IPS DF 6.9 (cell line): ENCODE measurements at places on chromosomes 1 and 21.

DNA sequence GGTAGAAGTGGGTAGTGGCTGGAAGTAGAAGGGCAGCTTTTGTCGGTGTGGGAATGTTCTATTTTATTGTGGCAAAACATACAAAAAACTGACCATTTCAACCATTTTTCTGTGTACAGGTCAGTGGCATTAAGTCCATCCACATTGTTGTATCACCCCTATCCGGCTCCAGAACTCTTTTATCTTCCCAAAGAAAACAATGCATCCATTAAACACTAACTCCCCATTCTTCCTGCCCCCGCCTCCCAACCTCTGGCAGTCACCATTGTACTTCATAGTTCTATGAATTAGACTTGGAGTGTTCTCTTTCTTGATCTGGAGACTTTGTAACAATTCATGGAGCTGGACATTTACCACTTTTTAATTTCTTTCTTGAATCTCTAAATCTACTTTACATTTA lies 55.7 kb downstream of the DEGS1 start:
- DNase-seq: no peak
- H3K4me3 ChIP-seq: no peak overlapping the region
- H3K27me3 ChIP-seq: no peaks in the 10 kb centered on the region
- H3K36me3 ChIP-seq: no peaks in the 10 kb centered on the region

DNA sequence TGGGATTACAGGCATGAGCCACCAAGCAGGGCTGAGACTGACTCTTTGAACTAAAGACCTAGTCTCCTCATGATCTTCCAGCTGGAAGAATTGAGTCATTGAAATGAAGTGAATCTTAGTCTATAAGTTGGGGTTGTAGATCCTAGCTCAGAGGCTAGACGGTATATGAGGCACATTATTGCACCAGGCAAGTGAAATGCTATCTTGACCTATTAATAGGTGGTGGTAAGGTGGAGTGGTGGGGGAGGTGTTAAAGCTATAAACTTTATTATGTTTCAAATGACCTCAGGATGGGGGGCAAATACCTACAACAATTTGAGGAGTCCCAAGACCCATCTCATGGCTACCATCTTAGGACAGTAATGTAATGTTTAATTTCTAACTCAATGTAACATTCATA lies 36.8 kb upstream of the SLC16A1 start:
- H3K27me3 ChIP-seq: no peaks in the 10 kb centered on the region
- peaks cover 2% of the 10 kb centered on the region; the same call in 1 of the 2 replicates for H3K4me1 ChIP-seq
- no peak overlapping the region for H3K4me3 ChIP-seq

GRCh38 chr1:45493116-45493697 lies 2.2 kb upstream of the TESK2 start:
- no peak overlapping the region for H3K4me3 ChIP-seq
- H3K27ac ChIP-seq: no peak overlapping the region
- H3K4me1 ChIP-seq: 0 out of 2 replicates have a peak, but pooled peaks cover 1% of the 10 kb centered on the region
- no peak for DNase-seq
- H3K27me3 ChIP-seq: no peaks in the 10 kb centered on the region

- H3K36me3 ChIP-seq: no peaks in the 10 kb centered on the region; the same call in 1 of the 2 replicates
- H3K4me1 ChIP-seq: peaks cover 20% of the 10 kb centered on the region
- H3K4me3 ChIP-seq: no peak overlapping the region
- H3K27ac ChIP-seq: no peak overlapping the region
Measured at GRCh38 chr1:2234762-2235113, 6.6 kb downstream of the SKI start.

DNA sequence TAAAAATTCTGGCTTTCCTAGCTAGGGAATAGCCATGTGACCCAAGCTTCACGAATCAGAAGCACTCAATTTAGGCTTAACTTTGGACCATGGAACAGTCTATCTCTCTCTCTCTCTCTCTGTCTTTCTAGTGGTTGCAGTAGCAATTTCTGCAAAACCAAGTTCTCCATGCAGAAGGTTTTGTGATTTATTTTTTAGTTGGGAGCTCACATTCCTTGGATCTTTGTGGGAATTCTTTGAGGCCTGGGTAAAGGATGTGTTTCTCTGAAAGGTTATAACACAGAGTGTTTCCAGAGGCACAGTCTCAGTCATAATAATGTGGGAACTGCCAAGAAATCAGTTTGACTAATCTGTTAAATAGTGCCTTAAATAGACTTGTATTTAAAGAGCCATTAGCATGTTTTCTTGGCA lies 112.3 kb upstream of the COL11A1 start:
- H3K36me3 ChIP-seq: no peaks in the 10 kb centered on the region
- H3K4me1 ChIP-seq: no peaks in the 10 kb centered on the region
- no peak overlapping the region for H3K27ac ChIP-seq
- no peak overlapping the region for H3K4me3 ChIP-seq
- DNase-seq: no peak

- H3K36me3 ChIP-seq: no peaks in the 10 kb centered on the region
- no peaks in the 10 kb centered on the region for H3K27me3 ChIP-seq
- no peak overlapping the region for H3K27ac ChIP-seq
Measured at GRCh38 chr1:10209590-10209904, 823 bp upstream of the KIF1B start.

GRCh38 chr1:184060316-184060715 lies 8.8 kb downstream of the TSEN15 start:
- H3K4me1 ChIP-seq: peaks cover 1% of the 10 kb centered on the region; the same call in 1 of the 2 replicates
- H3K27me3 ChIP-seq: no peaks in the 10 kb centered on the region
- no peaks in the 10 kb centered on the region; the same call in 1 of the 2 replicates for H3K36me3 ChIP-seq
- DNase-seq: no peak

DNA sequence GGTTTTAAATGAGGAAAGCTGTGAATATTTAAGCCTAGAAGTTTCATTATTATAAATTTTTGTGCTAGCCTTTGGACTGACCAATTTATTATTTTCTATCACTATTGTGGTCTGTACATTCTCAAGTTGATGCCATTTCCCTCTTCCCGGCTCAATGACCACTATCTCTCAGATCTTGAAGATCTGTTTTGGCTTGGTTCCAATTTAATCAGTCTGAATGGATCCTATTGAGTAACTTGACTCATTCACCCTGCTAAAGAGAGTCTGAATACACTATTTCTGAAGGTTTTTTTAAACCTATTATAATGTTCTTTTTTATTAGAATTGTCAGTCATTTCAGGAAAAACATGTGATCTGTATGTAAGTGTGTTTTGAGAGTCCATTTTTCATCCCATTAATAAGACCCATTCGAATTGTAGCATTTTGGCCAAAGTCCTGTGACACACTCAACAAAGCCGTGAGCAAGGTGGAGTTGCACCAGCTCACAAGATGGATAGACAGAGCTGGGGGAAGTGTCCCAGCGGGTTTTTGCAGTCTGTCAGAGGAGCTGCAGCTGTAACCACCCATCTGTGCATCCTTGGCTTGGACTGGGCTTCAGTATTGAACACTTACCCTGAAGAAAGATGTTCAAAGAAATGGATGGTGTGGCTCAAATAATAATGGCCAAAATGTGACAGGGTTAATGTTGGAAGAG lies 145.6 kb downstream of the NFIA start:
- no peak overlapping the region for H3K27ac ChIP-seq
- H3K4me1 ChIP-seq: peaks cover 1% of the 10 kb centered on the region; the same call in 1 of the 2 replicates
- DNase-seq: no peak

- H3K4me3 ChIP-seq: no peak overlapping the region
- no peaks in the 10 kb centered on the region for H3K4me1 ChIP-seq
- H3K27ac ChIP-seq: no peak overlapping the region
- no peak for DNase-seq
- H3K36me3 ChIP-seq: peaks cover 6% of the 10 kb centered on the region; the same call in 1 of the 2 replicates
Measured at GRCh38 chr1:246875041-246876026, 56.4 kb downstream of the AHCTF1 start.

- no peaks in the 10 kb centered on the region for H3K36me3 ChIP-seq
- no peak overlapping the region for H3K27ac ChIP-seq
- no peaks in the 10 kb centered on the region for H3K4me1 ChIP-seq
Measured at GRCh38 chr1:66435541-66435940, 98.4 kb upstream of the SGIP1 start.

- H3K4me3 ChIP-seq: no peak overlapping the region
- no peaks in the 10 kb centered on the region for H3K36me3 ChIP-seq
- no peaks in the 10 kb centered on the region for H3K27me3 ChIP-seq
- H3K4me1 ChIP-seq: no peaks in the 10 kb centered on the region
- H3K27ac ChIP-seq: no peak overlapping the region
Measured at GRCh38 chr1:185453496-185454192, 136.6 kb upstream of the IVNS1ABP start.

DNA sequence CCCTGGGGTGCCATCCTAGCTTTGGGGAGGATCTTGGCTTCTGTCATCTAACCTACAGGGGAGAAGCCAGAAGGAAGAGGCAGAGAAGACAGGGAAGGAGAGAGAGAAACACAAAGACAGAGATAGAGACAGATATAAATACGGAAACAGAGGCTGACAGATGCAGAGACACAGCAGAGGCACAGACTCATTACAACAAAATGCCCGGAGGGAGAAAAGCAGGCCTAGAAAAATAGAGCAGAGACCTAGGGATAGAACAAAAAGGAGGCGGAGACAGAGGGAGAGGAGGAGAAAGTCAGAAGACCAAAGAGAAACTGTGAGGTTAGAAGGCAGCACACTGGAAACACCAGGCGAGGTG lies 1.9 kb downstream of the PEAR1 start:
- H3K27me3 ChIP-seq: peaks cover 32% of the 10 kb centered on the region
- DNase-seq: no peak
- H3K27ac ChIP-seq: no peak overlapping the region
- no peaks in the 10 kb centered on the region; the same call in 1 of the 2 replicates for H3K4me1 ChIP-seq
- no peaks in the 10 kb centered on the region for H3K36me3 ChIP-seq

DNA sequence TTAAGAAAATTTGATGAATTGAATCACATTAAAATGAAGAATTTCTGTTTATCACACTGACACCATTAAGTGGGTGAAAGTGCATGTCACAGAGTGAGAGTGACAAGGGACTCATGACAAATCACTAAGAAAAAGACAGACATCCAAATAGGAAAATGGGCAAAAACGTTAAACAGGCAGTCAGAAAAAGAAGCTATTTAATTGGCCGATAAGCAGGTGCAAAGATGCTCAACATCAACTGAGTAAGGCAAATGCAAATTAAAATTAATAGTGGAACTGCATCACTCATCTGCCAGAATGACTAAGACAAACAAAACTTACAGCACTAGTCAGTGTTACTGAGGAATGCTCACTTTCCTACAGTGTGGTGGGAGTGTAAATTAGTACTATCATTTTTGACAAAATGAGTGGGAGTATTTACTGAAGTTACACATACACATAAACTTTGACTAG lies 39.2 kb upstream of the RUNX1 start:
- H3K4me3 ChIP-seq: no peak overlapping the region
- H3K27me3 ChIP-seq: no peaks in the 10 kb centered on the region
- no peak overlapping the region for H3K27ac ChIP-seq
- no peak for DNase-seq
- H3K36me3 ChIP-seq: no peaks in the 10 kb centered on the region

GRCh38 chr1:226659136-226659535 lies 79.9 kb downstream of the ITPKB start:
- no peak for DNase-seq
- no peak overlapping the region for H3K4me3 ChIP-seq
- peaks cover 23% of the 10 kb centered on the region for H3K4me1 ChIP-seq
- H3K27me3 ChIP-seq: no peaks in the 10 kb centered on the region
- no peaks in the 10 kb centered on the region for H3K36me3 ChIP-seq

- DNase-seq: no peak
- H3K4me3 ChIP-seq: no peak overlapping the region
- H3K36me3 ChIP-seq: no peaks in the 10 kb centered on the region
- H3K27me3 ChIP-seq: no peaks in the 10 kb centered on the region
- no peaks in the 10 kb centered on the region for H3K4me1 ChIP-seq
Measured at GRCh38 chr1:168932539-168932938, 174.0 kb upstream of the ATP1B1 start.

GRCh38 chr21:16587141-16587581 lies 857.4 kb downstream of the USP25 start:
- H3K36me3 ChIP-seq: no peaks in the 10 kb centered on the region
- H3K27ac ChIP-seq: no peak overlapping the region
- DNase-seq: no peak
- H3K4me1 ChIP-seq: 0 out of 2 replicates have a peak, but pooled peaks cover 3% of the 10 kb centered on the region

DNA sequence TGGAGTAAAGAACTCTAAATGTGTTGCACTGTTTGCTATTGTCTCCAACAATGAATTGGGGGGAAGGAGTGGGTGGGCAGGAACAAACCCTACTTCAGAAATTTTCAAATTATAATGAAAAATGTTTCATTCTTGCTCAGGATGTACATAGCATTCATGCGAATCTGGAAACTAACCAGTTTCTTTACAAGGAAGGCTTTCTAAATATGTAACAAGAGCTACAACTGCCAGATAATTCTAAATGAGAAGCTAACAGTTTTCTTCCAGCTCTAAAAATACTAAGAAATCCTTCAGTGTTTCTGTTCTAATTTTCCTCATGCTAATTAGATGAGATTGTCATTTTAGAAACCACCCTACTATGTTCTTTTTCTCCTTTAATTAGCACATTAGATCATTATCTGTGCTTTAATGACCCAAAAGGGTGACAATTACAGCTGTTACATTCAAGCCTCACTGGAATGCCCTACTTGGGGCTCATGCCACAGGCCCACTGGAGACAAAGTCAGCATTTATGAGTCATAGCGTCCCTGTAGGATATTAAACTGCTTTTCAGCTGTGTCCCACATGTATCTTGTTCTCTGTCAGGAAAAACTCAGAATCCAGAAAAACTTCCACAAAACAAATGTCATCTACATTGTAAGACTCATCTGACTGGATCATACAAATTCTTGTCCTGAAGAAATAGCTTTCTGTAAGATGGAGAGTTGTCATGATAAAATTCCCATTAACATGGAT lies 804.6 kb upstream of the CXADR start:
- H3K27me3 ChIP-seq: no peaks in the 10 kb centered on the region
- H3K4me1 ChIP-seq: no peaks in the 10 kb centered on the region
- H3K27ac ChIP-seq: no peak overlapping the region
- H3K4me3 ChIP-seq: no peak overlapping the region
- no peak for DNase-seq

DNA sequence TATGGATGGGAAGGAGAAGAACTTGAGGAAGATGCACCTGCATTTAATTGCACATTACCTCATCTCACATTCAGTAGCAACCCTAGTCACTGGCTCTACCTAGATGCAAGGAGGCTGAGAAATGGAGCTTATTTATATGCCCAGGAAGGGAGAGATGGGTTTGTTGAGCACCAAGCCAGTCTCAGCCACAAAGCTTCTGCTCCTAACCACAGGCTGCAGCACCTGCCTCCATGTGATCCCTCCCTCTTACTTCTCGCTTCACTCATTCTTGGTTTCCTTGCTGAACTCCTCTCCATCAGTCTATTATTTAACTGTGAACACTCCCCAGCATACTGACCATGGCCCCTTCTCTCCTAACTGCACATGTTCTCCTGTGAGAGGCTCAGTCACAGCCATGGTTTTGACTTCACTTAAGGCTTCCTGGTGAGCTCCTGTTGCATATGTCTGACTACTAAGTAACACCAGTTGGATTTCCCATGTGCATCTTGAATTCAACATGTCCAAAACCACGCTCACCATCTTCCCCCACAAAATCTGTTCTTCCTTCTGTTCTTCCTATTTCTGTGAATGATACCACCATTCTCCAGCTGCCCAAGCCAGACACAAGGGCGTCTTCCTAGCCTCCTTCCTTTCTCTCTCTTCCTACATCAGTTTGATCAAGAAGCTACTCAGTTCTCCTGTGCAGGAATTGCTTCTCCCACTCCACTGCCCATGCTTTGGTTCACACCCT lies 139.8 kb downstream of the AK5 start:
- no peaks in the 10 kb centered on the region for H3K36me3 ChIP-seq
- DNase-seq: no peak
- no peaks in the 10 kb centered on the region for H3K4me1 ChIP-seq
- no peaks in the 10 kb centered on the region for H3K27me3 ChIP-seq
- no peak overlapping the region for H3K4me3 ChIP-seq
- H3K27ac ChIP-seq: no peak overlapping the region

- no peak overlapping the region for H3K4me3 ChIP-seq
- no peak overlapping the region for H3K27ac ChIP-seq
- no peak for DNase-seq
- peaks cover 9% of the 10 kb centered on the region; the same call in 1 of the 2 replicates for H3K36me3 ChIP-seq
- H3K4me1 ChIP-seq: no peaks in the 10 kb centered on the region
- no peaks in the 10 kb centered on the region for H3K27me3 ChIP-seq
Measured at GRCh38 chr1:46708121-46708520, 10.8 kb downstream of the EFCAB14 start.
